ENCODE measurements at places on chromosomes 1 and 21.

GRCh38 chr1:32208891-32209328 lies at the start of gene DCDC2B:
DCDC2B (plus strand) TSS chr1:32209089; CDS start chr1:32209094, 5 bp downstream.
- no peak for DNase-seq

GRCh38 chr1:18734001-18734400 lies 103.4 kb downstream of the PAX7 start:
- DNase-seq = no peak

- DNase-seq = no peak
Measured at GRCh38 chr21:44603109-44603875, 2.9 kb downstream of the KRTAP10-7 start.

DNA sequence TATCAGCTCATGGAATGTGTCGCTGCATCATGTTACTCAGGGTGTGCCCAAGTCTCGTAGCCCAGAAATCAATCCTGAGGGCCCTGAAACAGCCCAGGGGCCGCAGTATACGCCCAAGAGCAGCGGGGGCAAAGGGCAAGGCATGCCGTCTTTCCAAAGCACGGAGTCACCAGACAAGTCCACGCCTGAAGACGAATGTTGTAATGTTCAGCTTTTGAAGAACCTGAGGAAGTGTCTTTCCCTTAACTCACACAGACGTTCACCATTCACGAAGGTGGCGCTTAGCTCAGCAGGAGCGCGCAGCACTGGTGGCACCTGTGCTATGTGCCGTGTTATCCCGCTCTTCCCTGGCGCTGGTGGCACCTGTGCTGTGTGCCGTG lies 18.8 kb upstream of the PWP2 start:
- no peak for DNase-seq

DNA sequence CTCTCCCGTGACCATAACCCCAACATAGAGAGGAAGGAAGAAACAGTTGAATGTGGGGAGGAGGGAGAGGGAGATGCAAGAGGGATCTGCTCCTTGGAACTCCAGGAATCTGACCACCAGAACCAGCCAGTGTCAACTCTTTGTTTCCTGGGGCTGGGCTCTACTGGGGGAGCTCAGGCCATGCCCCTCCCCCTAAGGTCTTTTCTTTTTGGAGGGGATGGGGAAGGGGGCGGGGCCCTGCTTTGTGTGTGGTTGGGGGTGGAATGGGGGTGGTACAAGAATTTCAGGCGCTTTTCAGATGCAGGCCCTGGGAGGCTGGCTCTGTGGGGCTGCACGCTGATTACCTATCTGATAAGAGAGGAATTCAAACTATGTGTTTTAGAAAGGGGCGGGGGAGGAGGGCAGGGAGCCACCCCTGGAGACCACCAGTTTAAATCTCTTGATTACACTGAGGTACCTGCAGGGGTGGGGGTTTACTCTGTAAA lies 8.3 kb downstream of the LIN28A start:
- no peak for DNase-seq

GRCh38 chr1:248402748-248403147 lies at the start of gene OR2T1:
OR2T1 (plus strand) TSS chr1:248403048; CDS start chr1:248406148, 3,100 bp downstream.
- no peak for DNase-seq

DNA sequence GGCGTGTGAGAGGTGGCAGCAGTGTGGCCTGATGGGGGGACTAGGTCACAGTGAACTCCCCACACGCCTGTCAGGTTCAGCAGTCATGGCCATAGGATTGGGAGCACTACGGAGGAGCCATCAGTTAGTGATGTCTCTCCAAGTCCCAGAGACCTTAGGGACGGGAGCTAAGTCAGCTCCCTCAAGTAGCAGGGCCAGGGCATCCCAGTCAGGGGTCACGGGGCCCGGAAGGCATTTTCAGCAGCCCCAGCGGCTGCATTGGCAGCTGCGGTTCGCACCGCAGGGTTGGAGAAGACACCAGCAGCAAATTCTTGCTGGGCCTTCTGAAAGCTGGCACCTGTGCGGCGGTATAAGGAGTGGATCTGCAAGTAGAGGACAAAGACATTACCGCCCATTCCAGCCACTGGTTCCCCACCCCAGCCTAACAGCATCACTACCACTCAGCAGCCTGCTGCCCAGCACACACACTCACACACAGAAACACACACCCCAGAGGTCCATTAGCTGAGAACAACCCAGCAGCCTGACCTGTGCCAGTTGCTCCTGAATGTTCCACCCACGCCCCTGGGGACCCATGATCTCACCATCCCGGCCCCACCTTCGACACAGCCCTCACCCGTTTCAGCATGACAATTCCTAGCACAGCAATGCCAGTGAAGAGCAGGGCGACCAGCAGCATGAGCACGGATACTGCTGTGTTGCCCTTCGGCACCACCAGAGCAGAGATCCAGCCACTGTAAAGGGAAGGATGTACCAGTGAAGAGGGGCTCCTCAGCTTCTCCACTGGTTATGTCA lies 972 bp upstream of the ENTREP3 start:
- no peak for DNase-seq

GRCh38 chr1:175195798-175196197 lies 3.2 kb upstream of the KIAA0040 start:
- DNase-seq = no peak

- DNase-seq = no peak
Measured at GRCh38 chr1:154081386-154082126, 73.3 kb downstream of the NUP210L start.

DNA sequence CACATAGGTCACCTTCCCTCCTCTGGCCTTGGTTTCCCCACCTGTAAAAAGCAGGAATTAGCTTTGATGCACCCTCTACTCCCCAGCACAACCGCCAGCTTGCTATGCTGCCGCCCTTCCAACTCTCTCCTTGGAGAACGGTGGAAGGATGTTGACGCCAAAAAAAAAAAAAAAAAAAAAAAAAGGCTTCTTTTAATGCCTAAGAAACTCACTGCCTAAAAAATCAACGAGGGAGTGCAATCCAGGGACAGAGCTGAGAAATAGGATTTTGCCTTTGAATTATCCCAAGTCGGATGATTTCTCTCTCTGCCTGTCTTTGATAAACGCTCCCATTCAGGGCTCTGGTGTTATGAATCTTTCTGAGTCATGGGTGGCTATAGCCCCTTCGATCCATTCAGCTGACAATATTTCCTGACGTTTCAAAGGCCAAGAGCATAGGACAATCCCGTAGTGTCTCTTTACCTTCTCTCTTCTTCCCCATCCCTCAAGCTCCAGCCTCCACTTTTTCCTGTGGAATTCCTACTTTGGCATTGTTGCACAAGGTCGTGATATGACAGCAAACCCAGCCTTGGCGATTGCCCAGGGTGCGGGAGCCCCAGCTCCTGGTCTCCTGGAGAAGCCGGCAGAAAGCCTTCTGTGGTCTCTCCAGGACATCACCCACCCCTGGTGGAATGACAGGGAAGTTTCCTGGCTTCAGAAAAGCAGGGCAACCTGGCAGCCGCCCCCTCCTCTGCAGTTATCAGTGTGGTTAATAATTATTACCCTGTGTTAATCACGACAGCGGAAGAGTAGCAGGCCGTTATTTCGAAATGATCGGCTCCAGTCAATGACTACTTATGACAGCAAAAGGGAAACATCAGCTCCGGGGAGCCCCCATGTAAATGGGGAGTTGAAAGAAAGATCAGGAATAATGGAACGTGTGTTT lies 8.0 kb upstream of the PLXNA2 start:
- DNase-seq = no peak

DNA sequence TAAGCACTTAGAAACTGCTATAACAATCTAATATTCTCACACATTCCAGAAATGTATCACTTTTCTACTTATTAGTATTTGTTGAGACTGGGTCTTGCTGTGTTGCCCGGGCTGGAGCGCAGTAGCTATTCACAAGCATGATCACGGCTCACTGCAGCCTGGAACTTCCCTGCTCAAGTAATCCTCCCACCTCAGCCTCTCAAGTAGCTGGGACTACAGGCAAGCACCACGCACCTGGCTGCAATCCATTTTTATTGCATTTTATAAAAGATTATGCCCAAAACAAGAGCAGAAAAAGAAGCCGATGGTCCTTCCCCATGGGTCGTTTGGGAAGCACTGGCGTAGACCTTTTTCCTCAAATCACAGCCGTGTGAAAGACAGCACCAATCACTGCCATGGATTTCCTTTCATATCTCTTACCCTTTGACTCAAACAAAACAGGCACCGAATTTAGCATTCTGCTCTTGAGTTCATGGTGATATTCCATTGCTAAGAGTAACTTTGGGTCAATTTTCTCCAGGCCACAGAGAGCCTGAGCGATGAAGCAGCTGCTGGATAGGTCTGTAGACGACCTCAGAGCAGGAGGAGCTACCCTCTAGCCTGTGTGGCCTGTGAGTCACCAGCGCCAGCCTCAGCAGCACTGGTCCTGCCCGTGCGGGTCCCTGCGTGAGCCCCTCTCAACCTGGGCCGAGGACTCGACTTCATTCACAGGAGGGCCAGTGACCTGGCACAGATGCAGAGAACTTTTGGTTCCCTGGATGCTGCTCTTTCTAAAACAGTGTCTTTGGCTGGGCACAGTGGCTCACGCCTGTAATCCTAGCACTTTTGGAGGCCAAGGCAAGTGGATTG lies 80.8 kb downstream of the PIK3CD start:
- no peak for DNase-seq

- no peak for DNase-seq
Measured at GRCh38 chr1:47786316-47786715, 210.9 kb downstream of the TRABD2B start.

- DNase-seq = no peak
Measured at GRCh38 chr1:214793708-214794107, 190.7 kb downstream of the CENPF start.

DNA sequence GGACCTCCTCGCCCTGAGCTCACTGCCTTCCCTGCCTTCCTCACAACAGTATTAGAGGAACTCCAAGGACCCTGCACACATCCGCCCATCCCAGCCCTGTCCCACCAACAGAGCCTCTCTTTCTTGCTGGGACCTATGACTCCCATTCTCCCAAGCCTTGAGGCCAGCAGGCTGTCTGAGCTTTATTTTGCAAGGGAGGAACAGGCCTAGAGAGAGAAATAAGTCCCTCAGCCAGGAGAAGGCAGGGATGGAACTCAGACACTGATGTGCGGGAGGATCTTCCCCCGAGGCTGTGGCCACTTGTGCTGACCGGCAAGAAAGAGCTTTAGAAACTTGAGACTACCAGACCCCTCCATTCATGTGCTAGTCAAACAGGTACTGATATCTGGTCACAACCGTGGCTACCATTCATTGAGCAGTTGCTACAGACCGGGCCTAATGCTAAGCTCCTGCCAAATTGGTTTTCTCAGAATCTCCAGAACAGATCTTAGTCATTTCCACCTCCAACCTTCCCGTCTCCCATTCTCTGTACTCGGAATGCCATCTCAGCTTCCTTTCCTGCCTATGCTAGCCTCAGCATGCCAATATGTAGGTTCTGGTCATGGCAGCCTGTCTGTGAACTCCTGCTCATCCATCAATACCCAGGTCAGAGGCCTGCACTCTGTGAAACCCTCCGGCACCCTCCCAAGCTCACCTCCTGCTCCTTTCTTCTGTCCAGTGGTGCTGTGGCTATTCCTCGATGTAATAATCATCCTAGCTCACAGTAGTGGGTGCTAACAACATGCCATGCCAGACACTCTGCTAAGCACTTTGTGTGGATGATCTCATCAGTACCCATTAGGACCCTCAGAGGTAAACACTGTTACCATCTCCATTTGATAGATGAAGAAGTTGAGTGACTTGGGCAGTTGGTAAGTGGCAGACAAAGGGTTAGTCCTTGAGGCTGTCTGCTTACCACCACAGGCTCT lies 3.8 kb downstream of the TMEM54 start:
- no peak for DNase-seq

GRCh38 chr1:19468397-19468956 lies 16.9 kb downstream of the CAPZB start:
- DNase-seq = peak; percentile 74

DNA sequence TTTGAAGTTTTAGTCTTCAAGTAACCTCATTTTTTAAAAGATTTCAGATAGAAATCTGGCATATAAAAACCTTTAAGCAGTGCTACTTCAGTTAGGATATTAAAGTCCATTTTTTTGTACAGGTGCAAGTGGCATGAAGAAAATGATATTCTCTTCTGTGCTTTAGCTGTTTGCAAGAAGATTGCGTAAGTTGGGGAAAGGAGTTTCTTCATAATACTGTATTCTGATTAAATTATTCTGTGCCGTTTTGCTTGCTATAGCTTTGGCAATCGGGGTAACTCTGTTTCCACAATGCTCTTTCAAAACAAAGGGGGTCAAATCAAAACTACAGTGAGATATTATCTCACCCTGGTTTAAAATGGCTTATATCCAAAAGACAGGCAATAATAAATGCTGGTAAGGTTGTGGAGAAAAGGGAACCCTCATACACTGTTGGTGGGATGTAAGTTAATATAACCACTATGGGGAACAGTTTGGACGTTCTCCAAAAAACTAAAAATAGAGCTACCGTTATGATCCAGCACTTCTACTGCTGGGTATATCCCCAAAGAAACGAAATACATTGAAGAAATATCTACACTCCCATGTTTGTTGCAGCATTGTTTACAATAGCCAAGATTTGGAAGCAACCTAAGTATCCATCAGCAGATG lies 27.1 kb downstream of the MAEL start:
- no peak for DNase-seq

GRCh38 chr1:182303778-182304177 lies 87.8 kb downstream of the GLUL start:
- DNase-seq = no peak

GRCh38 chr1:10753299-10753698 lies 43.1 kb downstream of the CASZ1 start:
- DNase-seq = peak; percentile 27

GRCh38 chr1:228267962-228268880 lies 60.4 kb downstream of the OBSCN start:
- DNase-seq = no peak

GRCh38 chr1:224637515-224637914 lies 21.4 kb downstream of the CNIH3 start:
- no peak for DNase-seq

DNA sequence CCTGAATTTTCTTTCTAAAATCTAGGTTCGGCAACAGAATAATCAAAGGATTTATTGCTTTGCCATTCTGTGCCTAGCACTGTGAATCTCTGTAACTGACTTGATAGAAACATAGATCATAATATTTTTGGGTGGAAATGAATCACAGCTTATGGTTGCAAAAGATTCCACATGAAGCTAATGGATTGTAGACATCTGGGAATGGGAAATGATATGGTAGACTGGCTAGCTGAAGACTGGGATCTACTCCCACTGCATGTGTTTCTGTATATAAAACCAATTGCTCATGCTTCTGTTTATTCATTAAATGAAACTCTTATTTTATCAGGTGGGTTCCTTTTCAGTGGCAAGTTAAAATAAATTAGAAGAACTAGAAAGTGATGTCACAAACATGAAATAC lies 395.6 kb downstream of the ST6GALNAC3 start:
- no peak for DNase-seq

DNA sequence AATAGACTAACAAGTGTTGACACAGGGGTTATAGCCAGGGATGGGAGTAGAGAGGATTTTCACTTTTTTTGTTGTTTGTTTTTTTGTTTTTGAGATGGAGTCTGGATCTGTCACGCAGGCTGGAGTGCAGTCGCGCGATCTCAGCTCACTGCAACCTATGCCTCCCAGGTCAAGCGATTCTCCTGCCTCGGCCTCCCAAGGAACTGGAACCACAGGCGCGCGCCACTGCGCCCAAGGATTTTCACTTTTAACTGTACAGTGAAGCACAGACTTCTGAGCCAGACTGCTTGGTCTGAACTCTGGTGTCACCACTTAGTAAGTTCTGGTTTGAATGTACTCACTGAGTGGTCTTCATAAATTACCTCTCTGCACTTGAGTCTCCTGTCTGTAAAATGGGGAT lies 40.2 kb upstream of the WASF2 start:
- no peak for DNase-seq

- DNase-seq = peak; percentile 24
Measured at GRCh38 chr1:184755226-184756065, 788 bp upstream of the EDEM3 start.

GRCh38 chr1:14513111-14513510 lies 85.4 kb upstream of the KAZN start:
- no peak for DNase-seq

GRCh38 chr1:155912056-155912536 lies 947 bp upstream of the RIT1 start:
- no peak for DNase-seq

Data from stimulated activated CD4-positive, alpha-beta T cell treated with anti-CD3 and anti-CD28 coated beads, Interleukin-15, amount 100 ng/mL, for 24 hours (primary cell).